Uterus (tissue), 4 donors: ENCODE measurements at places on chromosomes 12 and 14. TPM values are rescaled to one million over a fixed set of nuclear protein-coding genes. Genes with fewer than 3 reads are reported as not detected.

DNA sequence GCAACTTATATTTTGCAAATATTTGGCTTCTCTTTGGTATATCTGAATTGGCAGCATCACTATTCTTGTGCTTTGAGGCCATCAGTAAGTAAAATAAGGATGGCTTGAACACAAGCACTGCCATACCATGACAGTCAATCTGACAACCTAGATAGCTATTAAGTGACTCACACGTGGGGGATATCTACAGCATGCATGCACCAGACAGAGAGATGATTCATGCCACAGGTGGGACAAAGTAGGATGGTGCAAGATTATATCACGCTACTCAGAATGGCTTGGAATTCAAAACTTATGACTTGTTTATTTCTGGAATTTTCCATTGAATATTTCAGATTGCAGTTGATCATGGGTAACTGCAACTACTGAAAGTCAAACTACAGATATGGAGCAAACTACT, 675.6 kb upstream of the MDGA2 start:
- DNase-seq: no peak

- no peak for DNase-seq
Measured at GRCh38 chr12:27984275-27984674, 11.7 kb upstream of the PTHLH start.

DNA sequence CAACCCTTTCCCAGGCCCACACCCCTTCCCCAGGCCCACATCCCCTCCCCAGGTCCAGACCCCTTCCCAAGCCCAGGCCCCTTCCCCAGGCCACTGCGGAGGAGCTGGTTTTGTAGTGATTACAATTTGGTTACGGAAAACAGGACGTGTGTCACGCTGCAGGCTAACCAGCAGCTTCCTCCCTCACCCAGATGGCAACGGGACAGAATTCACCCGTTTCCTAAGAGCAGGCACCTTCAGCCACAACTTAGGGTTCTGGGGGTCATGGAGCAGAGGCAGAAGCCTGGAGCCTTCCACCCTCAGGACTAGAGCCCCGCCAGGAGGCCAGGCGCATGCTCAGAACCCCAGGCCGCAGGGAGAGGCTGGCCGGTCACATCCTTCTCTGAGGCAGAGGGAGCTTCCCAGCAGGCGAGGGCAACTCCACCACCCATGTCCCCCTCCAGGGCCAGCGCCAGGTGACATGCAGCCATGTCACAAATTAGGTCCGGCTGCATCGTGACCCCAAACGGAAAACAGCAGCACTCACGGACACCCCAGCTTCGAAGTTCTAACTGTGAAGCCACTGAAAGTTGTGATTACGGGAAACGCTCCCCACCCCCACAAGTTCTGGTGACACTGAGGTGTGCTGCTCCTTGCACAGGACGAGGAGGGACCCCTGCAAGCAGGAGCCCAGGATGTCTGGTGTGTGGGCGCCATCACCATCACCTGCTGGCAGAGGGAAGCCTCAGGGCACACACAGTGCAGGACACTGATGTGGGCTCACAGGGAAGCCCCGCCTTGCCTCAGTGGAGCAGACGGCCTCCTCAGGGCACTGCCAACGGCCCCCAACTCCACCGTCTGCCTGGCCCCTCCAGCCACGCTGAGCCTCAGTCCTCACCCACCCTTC, 7.7 kb downstream of the BRF1 start:
- no peak for DNase-seq

GRCh38 chr14:32623300-32624093, 294.4 kb downstream of the AKAP6 start:
- no peak for DNase-seq

Gene MYRFL
- 1.5 TPM for total RNA-seq

Gene SERPINA12
- total RNA-seq: not detected

DNA sequence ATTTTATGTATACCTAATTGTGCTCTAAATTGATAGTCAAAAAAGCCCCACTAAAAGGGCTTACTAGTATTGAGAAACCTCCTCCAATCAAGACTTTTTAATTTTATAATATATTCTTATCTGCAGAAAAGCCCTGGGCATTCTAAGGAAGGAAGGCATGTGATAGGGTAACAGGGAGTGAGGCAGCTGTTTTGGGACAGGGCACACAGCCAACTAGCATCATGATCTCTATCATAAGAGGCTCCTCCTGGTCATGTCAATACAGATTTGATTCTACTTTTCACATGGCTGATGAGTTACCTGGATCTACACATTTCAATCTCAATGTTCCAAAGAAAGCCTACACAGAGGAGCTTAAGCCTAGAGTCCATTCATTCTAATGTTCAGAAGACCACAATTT, 9.1 kb downstream of the ADAM20 start:
- no peak for DNase-seq

GRCh38 chr12:8886502-8887284, 27.6 kb upstream of the PHC1 start:
- no peak for DNase-seq

DNA sequence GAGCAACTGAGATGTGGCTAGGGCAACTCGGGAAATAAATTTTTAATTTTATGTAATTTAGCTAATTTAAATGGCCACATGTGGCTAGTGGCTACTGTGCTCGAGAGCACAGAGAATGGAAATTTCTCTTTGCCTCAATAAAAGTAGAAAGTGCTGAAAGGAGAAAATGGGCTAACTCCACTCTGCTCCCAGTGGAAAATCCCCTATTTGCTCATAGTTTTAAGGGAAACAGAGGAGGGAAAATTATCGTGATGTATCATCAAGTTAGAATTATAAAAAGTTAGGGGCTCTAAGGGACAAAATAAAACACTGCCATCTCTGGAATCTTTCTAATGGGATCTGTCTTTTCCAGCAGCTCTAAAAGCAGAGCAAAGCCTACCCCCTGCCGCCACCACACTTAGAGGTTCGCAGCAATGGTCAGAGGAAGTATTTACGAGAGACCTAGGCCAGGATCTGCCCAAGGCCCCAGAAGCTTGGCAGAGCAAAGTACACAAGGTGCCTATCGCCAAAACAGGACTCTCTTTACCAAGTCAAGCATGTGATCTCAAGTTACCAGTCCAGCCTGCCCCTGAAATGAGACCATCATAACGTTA, 220.7 kb downstream of the PPM1H start:
- no peak for DNase-seq

Gene FAM186B
- 0.30 TPM for total RNA-seq

Gene RNASE7
- total RNA-seq: not detected

DNA sequence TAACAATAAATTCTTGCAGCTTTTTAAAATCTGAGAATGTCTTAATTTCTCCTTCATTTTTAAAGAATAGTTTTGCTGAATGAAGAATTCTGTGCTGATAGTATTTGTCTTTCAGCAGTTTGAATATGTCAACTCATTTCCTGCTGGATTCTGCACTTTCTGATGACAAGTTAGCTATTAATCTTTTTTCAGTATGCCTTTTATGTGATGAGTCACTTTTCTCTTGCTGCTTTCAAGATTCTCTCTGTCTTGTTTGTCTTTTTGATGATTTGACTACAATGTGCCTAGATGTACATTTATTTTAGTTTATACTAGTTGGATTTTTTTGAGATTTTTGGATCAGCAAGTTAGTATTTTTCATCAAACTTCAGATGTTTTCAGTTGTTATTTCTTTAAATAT, 87.9 kb upstream of the AVPR1A start:
- no peak for DNase-seq

DNA sequence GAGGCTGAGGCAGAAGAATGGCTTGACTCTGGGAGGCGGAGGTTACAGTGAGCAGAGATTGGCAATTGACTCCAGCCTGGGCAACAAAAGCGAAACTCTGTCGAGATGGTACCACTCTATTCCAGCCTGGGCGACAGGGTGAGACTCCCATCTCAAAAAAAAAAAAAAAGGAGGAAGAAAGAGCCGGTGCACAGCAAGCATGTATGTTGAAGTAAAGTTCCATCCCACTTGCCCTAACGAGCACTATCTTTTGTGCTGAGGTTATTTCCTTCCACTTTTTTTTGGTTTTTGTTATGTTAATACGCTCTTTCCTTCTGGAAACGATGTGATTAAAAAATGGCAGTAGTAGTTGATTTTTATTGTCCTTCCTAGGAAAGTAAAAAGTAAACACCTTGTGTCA, 19.5 kb upstream of the GOLGA5 start:
- no peak for DNase-seq

GRCh38 chr14:23727566-23728335, 91.6 kb downstream of the DHRS2 start:
- no peak for DNase-seq

Gene FIGNL2
- total RNA-seq: 2.7 TPM

Gene ALDH2
- 49.9 TPM for total RNA-seq

DNA sequence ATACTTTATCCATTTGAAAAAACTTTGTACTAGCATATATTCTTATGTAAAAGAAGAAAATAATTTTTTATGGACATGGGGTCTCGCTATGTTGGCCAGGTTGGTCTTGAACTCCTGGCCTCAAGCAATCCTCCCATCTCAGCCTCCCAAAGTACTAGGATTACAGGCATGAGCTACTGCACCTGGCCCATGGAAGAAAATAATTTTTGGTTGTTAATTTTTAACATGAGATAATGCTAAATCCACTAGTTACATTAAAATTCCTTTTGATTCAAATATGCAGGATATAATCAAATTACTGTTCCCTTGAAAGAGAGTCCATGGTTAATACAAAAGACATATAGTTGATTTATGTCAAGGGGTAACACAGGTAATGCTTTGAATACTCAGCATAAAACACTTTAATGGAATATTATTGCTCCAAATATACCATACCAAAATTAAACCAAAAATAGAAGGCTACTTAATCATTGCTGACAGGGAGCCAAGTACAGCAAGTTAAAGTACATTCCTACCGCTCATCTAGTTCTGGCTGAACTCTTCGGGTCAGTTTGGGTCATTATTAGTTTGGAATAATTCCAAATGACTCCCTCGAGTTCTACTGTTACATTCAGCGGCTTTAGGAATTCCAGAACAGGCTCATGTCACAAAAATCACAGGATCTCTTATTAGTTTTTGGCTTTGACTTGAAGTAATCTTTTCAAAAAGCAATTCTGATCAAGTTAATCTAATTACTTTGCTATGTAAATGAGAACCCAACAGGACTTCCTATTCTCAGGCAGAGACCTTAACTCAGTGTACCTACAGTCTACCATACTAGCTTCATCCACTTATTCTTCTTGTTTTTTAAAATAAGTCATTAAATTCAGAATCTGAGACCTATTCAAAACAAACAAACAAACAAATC, 6.1 kb downstream of the SOS2 start:
- DNase-seq: no peak

- no peak for DNase-seq
Measured at GRCh38 chr12:1533205-1533601, 61.2 kb downstream of the FBXL14 start.

Gene TPPP2
- not detected for total RNA-seq

DNA sequence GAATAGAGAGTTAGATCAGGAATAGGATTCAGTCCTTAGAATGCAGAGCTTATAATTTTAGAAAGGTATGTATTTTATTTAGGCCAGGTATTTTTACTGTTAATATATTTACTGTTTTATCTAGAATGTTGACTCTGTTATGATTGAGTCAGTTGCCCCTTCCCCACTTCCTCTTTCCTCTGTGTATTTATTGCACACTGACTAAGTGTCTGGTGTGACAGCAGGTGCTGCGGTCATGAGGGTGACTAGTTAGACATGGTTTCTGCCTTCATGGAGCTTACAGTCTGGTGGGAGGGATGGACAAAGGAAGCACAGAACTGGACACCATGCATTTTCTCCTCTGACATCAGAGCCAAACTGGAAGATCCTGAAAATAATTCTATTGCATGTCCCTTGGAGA, 159.8 kb downstream of the CACNA1C start:
- no peak for DNase-seq

Gene CCDC38
- not detected for total RNA-seq

- no peak for DNase-seq
Measured at GRCh38 chr14:88243946-88244345, 79.1 kb downstream of the KCNK10 start.
